Fibroblast of upper back skin (primary cell): ENCODE measurements at places on chromosomes 12 and 14.

DNA sequence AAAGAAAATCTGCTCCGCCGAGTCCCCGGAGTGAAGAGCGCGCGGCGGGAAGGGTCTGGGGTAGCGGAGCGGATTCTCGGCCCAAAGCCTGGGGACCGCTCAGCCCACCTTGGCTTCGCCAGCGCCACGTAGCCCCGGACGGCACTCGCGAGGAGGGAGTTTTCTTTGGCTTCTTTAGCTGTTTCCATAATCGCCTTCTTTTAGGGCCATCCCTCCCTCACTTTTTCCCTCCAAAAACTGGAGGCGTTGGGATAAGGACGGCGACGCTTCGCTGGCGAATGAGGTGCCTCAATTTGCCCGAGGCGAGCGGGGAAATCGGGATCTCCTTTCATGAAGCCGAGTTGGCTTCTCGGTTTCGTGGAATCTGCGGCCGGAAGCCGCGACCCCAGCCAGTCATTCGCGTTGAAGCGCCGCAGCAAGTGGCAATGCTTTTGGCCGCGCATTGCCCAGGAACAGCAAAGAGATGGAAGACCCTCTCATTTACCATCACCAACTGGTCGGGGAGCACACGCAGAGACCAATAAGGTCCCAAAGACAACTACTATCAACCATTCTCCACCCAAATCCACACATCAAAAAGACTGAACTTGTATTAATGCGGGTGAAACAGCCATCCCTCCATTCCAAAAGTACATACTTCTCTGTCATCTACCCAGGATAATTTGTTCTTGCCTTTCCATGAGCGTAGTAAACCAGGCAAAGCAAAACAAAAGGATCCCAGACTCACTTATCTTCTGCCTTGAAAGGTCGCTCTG is 8.4 kb upstream of the SIX1 start:
- no peak for DNase-seq

GRCh38 chr14:74362361-74362915 is 14.2 kb downstream of the VRTN start:
- DNase-seq: peak; percentile 74

DNA sequence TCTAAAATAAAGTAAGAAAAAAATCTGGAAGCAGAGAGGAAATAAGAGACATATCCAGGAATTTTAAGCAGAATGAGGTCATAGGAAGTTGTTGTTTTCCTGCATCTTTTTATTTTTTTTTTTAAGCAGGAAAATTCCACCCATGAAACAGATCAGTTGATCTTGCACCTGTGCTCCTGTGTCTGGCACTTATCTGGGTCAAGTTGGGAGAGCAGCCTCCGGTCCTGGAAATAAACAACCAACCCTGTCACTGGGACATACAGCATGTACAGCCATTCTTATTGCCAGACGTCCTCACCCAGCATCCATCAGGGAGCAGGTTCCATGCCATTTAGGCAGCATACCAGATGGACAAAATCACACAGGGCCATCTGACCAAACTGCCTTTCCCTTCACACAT is 266.0 kb upstream of the BTG1 start:
- no peak for DNase-seq

DNA sequence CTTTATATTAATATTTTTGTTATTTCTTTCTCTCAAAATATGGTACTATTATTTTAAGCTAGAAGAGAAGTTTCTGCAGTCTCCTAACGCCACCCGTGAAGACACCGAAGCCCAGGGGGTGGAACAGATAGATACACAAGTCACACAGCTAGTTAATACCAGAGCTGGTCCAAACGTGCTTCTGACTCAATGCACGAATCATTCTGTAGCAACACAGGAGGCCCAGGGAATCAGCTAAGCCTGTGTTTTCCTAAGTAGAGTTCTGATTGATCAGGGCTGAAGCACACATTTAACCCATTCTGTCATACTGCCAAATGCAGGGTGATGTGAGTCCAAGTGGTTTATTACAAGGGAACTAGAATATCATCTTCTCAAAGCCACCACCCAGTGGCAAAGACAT is 116.9 kb upstream of the PWP1 start:
- DNase-seq: peak; percentile 20

DNA sequence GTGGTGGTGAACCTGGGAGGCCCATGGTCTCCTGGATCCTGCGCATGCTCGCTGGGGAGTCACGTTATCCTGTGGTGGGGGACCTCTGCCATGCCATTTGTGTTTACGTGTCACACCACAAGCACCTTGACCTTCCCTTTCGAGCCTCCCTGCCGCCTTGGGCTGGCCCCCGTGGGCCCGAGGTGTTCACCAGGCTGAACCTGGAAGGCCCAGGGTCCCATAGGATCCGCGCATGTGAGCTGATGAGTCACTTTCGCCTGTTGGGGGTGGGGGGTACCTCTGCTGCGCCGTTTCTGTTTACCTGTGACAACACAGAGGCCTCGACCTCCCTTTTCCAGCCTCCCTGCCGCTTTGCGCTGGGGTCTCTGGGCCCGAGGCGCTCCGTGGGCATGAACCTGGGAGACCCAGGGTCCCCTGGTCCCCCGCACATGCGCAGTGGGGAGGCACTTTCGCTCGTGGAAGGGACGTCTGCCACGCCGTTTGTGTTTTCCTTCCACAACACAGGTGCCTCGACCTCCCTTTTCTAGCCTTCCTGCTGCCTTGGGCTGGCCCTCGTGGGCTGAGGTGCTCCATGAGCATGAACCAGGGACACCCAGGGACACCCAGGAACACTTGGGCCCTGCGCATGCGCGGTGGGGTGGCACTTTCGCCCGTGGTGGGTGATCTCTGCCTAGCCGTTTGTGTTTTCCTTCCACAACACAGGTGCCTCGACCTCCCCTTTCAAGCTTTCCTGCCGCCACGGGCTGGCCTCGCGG is 334.1 kb downstream of the ALG10 start:
- DNase-seq: no peak

DNA sequence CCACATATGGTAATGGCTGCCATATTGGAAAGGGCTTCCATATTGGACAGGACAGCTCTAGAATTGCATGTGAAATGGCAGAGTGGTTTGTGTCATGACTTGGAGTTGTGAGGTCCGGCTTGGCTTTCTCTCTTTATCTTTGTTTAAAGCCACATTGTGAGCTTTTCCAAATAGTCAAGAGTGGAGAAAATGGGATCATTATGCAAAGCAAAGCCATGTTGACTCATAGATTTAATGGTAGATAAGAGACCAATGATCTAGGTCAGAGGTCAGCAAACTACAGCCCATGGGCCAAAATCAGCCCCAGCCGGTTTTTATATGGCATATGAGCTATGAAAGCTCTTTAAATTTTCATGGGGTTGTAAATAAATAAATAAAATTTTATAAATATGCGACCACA is 449.1 kb downstream of the BCL11B start:
- DNase-seq: no peak

GRCh38 chr14:34199585-34199984 is 248.7 kb upstream of the EGLN3 start:
- DNase-seq: peak; percentile 63

GRCh38 chr14:20614038-20614840 is 23.1 kb upstream of the RNASE12 start:
- DNase-seq: no peak
